ENCODE measurements at places on chromosomes 7 and 10.

DNA sequence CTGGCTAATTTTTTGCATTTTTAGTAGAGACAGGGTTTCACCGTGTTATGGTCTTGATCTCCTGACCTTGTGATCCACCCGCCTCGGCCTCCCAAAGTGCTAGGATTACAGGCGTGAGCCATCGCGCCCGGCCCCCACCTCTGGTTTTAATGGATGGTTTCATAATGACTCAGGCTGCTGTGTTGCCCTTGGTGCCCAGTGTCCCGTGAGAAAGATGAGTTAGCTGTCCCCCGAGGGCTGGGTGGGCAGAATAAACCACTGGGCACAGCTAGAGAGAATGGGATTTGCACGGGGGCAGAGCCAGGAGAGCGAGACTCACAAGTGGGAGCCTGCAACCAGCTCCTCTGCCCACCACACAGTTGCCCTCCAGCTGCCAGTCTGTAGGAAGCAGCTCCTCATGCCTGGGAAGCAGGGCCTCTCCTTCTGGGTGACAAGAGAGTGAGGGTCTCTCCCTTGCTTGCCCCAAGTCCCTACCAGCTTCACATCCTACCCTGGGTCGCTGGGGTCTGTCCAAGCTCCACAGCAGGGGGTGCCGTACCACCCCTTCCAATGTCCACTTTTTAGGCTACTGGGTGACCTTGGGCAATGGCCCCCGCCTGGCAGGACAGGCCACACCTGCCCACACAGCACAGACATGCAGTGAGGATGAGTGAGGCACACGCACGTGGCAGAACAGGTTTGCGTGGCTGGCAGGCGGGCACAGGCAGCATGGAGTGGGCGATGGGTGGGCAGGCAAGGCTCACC lies 16.1 kb upstream of the NDST2 start:
- DNase-seq, result no peak

- DNase-seq, result peak; percentile 76
These were observed 94.0 kb upstream of the ZMIZ1 start for GRCh38 chr10:78974617-78975317.

- DNase-seq, result no peak
These were observed 32.5 kb downstream of the LAMB4 start for GRCh38 chr7:108097703-108098102.

- DNase-seq, result no peak
These were observed 187.6 kb upstream of the KLF14 start for GRCh38 chr7:130921391-130922180.

- no peak for DNase-seq
These were observed 155.2 kb upstream of the NRP1 start for GRCh38 chr10:33489501-33490176.

DNA sequence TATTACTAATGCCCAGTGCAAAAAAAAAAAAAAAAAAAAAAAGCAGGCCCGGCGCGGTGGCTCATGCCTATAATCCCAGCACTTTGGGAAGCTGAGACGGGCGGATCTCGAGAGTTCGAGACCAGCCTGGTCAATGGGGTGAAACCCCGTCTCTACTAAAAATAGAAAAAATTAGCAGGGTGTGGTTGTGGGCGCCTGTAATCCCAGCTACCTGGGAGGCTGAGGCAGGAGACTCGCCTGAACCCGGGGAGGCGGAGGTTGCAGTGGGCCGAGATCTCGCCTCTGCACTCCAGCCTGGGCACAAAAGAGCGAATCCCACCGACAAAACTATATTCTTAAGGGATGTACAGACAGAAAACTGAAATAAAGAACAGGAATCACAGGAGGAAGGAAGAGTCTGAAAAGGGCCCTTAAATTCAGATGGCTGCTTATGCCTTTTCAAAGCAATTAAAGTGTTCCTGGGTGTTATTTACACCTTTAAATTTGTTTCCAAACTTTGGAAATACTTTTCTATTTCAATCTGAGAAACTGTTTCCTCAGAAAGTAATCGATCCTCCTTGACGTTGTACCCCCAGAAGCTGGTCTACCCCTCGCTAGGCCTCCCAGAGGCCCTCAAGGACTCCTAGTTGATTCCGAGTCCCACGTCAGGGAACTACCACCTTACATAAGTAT lies 2.0 kb upstream of the KMT2E start:
- peak; percentile 20 for DNase-seq

DNA sequence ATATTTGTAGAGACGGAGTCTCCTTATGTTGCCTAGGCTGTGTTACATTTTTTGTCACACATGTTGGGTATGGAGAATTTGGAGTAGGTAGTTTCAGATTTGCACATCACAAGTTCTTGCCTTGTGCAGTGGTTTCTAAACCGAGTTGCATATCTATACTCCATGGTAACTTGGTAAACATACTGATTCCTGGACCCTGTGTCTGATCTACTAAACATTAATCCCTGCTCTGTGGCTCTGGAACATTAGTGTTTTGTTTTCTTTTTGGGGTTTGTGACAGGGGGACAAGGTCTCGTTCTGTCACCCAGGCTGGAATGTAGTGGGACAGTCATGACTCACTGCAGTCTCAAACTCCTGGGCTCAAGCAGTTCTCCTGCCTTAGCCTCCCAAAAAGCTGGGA lies 24.7 kb downstream of the AUTS2 start:
- DNase-seq, result no peak

GRCh38 chr7:157550300-157551275 lies 213.8 kb downstream of the DNAJB6 start:
- no peak for DNase-seq

GRCh38 chr10:27618906-27619305 lies 114.8 kb downstream of the RAB18 start:
- DNase-seq, result no peak

- no peak for DNase-seq
These were observed 22.8 kb upstream of the ANKRD2 start for GRCh38 chr10:97549587-97550322.

DNA sequence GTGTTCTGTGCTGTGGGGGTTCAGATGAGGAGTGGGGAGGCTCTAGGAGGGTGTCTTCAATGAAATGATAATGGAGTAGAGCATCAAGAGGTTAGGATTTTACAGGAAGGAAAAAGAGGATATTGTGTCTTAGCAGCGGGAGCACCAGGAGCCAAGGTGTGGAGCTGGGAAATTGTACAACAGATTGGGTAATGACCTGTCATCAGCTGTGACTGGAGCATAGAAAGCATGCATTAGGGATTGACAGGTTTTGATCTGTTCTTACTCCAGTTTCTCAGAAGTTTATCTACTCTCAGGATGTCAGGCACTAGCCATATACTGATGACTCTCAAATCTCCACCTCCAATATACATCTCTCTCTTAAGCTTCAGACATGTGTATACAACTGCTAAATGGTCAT lies 196.9 kb downstream of the ARHGAP12 start:
- DNase-seq, result no peak

- DNase-seq, result no peak
These were observed 71.6 kb downstream of the HERPUD2 start for GRCh38 chr7:35623381-35623780.

GRCh38 chr7:155987681-155988235 lies 175.5 kb upstream of the SHH start:
- no peak for DNase-seq

GRCh38 chr10:128091636-128092210 lies 34.5 kb downstream of the MKI67 start:
- no peak for DNase-seq

DNA sequence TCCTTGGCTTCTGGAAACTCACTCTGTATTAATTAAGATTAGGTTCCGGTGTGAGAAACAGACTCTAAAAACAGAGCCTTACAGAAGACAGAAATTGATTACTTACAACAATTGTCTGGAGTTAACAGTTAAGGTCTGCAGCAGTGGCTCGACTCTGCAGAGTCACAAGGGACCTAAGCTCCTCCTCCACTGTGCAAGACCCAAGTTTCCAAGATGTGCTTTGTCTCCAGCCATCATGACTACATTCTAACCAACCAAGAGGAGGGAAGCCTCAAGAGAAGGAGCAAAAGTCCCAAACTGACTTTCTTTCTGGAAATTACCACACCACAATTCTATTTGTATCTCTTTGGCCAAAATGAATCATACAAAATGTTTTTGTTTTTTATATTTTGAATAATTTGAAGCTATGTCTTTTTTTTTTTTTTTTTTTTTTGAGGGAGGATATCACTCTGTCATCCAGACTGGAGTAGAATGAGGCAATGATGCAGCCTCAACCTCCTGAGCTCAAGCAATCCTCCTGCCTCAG lies 14.2 kb upstream of the ODAD2 start:
- DNase-seq, result no peak

- peak; percentile 85 for DNase-seq
These were observed 17.7 kb downstream of the ADAM8 start for GRCh38 chr10:133258818-133259601.
